ENCODE measurements at places on chromosomes 1 and 21. TPM values are rescaled to one million over a fixed set of nuclear protein-coding genes. Genes with fewer than 3 reads are reported as not detected.

Gene GNAT2
- total RNA-seq, result not detected

Gene RXRG
- not detected for total RNA-seq

Gene TPTE
- total RNA-seq, result not detected

Gene SPATC1L
- 0.72 TPM for total RNA-seq

Gene CRP
- total RNA-seq, result not detected

Gene OR14C36
- not detected for total RNA-seq

Gene KIF26B
- 3.2 TPM for total RNA-seq

Gene ERG
- 0.58 TPM for total RNA-seq

Gene RASAL2
- 18.7 TPM for total RNA-seq

Measured in stomach (tissue), 19 donors.